ENCODE measurements at places on chromosomes 11 and 22.

- DNase-seq, result no peak
Measured at GRCh38 chr11:31651208-31651607, 141.6 kb downstream of the ELP4 start.

- peak; percentile 51 for DNase-seq
Measured at GRCh38 chr11:67732045-67732787, 57.8 kb upstream of the ALDH3B2 start.

DNA sequence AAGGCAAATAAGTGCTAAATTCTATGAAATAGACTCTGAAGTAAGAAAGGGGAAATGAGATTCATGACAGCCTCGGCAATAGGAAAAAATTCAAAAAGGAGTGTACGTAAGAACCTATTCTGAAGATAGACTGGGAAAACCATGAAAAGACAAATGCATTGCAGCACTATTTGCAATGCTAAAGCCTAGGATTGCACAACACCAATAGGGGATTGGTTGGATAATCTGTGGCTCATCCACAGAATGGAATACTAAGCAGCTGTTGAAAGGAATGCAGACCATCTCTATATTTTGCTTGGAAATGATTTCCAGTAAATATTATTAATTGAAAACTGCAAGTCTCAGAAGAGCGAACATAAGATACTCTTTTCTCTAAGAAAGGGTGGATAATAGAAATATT, 91.7 kb upstream of the CLMP start:
- DNase-seq, result no peak

- DNase-seq, result no peak
Measured at GRCh38 chr11:101051677-101052076, 77.9 kb downstream of the PGR start.

GRCh38 chr22:41501209-41501608, 32.3 kb downstream of the ACO2 start:
- DNase-seq, result no peak

GRCh38 chr11:45079943-45080719, 66.3 kb upstream of the PRDM11 start:
- no peak for DNase-seq

DNA sequence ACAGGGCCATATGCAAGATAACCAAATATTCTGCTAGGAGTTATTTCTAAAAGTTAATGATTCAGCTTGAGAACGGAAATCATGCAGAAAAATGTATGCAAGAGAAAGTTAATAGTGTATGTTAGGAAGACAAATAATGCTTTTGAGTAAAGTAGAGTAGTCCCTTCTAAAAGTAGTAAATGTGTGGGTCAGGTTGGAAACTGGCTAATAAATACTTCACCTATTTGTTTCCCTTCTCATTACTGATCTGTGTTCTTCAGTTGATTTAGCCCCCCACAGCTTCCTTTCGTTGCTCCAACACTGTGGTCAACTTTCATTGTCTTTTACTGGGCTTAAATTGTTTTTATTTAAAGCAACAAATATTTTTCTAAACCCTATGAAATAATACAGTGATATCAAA, 444.2 kb downstream of the CNTN5 start:
- DNase-seq, result no peak

- no peak for DNase-seq
Measured at GRCh38 chr11:83723999-83724398, 437.8 kb upstream of the CCDC90B start.

DNA sequence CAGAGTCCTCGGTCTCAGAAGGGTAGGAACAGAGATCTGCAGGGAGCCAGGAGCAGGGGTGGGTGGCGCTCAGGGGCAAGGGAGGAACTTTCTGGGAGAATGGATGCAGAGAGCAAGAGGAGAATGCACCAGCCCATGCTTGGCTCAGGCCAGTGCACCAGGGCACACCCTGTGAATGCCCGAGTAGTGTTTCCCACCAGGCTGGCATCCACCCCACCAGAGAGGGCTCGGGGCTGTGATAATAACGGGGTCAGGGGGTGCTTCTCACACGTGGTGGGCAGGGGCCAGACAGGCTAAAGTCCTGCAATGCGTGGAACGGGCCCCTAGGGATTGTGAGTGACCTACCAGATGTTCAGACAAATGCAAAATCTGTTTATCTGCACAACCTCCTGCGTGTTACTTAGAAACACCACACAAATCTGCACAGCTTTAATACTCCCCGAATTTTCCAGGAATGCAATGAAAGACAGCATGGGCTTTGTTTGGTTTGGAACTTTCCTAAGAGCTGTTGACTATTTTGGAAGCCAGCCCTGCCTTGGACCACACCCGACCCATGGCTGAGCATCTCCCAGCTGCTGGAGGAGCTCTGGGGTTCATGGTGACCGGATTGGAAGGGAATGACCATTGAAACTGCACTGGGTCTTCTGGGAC, 368.3 kb downstream of the SHANK2 start:
- no peak for DNase-seq

Measured in ecto neural progenitor cell (in vitro differentiated cells).